Activated CD8-positive, alpha-beta memory T cell treated with anti-CD3 and anti-CD28 coated beads for 4 hours (primary cell): ENCODE measurements at places on chromosomes 4 and X.

DNA sequence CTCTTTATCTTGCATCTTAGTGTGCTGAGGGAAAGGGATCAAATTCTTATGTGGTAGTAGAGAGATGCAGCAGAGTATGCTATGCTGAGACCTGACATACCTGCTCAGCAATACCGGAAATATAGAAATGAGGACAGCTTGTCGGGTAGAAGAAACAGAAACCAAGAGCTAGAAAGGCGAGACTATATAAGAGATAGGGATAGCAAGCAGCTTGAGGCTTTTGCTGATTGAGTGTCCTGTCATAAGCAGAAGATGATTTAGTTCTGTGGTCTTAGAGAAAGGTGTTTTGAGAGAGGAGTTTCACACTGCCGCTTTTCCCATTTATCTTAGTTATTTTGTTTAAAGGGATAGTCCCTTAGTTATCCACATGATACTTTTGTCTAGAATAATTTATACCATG, 31.7 kb downstream of the USP9X start:
- DNase-seq = no peak

- DNase-seq = no peak
Measured at GRCh38 chrX:41796577-41796976, 72.6 kb downstream of the GPR82 start.

DNA sequence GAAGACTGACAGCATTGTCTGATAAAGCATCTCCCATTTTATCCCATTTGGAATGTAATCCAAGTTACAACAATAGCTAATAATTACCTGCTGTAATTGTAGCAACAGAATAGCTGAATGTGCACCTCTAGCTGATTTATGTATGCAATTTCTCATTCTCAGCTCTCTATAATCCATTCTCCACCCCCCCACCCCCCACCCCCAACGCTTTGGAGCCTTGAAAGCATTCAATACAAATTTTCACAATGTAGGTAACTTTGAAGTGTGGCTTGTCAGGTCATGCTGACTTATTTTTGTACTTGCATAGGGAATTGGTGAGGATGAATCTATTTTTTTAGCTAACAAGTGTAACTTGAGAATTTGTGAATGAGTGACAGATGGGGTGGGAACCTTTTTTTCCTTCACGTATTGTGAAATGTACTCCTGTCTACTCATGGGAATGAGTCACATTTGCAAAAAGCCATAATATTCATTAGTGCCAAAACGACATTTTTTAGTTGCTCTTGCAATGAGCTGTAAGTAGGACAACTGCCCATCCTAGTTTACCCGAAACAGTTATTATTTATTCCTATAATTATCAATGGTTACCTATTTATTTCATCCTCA, 159.3 kb downstream of the PALLD start:
- DNase-seq = no peak

GRCh38 chr4:14621731-14622463, 380.4 kb upstream of the CPEB2 start:
- no peak for DNase-seq

- no peak for DNase-seq
Measured at GRCh38 chr4:102521570-102521969, 20.4 kb downstream of the NFKB1 start.
